Skeletal muscle cell (primary cell): ENCODE measurements at places on chromosomes 2 and 18.
A peak's percentile ranks its signal among the peaks of the same experiment; 100 is the strongest.

- no peak for DNase-seq
These were observed 61.4 kb upstream of the CCDC195 start for GRCh38 chr2:224777559-224777930.

GRCh38 chr2:20666005-20666303 is 990 bp upstream of the GDF7 start:
- no peak for DNase-seq

- no peak for DNase-seq
These were observed 35.8 kb downstream of the PPIG start for GRCh38 chr2:169619946-169620345.

GRCh38 chr2:212970132-212970531 is 181.3 kb downstream of the IKZF2 start:
- DNase-seq = peak; percentile 28

GRCh38 chr2:190367091-190367490 is 23.7 kb downstream of the INPP1 start:
- DNase-seq = no peak

DNA sequence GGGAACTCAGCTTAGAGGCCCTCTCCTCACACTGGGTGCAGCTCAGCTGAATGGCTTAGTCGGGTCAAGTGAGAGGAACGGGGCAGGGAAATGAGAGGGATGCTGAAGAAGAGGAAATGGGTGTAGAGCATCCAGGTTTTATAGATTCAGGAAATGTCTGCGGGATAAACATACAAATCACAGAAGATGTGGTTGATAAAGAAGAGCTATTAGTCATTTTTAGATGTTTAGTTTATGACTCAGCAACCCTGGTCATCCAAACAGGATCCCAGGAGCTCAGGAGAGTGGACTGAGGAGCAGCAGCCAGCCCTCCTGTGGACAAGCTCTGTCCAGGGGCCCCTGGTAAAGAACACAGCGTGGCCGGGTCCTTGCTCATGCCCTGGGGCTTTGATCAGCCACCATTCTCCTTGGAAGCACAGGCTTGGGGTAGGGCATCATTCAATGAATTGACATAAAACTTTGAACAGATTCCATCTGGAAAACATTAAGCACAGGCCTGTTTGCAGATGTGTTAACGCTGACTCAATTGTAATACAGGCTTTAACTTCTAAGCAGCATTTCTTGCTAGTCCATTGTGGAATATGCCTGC is 83.0 kb downstream of the NPAS2 start:
- DNase-seq = peak; percentile 95
